Kidney glomerular epithelial cell (primary cell): ENCODE measurements at places on chromosomes 2 and 18.

GRCh38 chr18:46867367-46868143, 49.8 kb downstream of the PIAS2 start:
- no peak for DNase-seq

- no peak for DNase-seq
These were observed 163.1 kb downstream of the CCDC178 start for GRCh38 chr18:33277431-33277830.

DNA sequence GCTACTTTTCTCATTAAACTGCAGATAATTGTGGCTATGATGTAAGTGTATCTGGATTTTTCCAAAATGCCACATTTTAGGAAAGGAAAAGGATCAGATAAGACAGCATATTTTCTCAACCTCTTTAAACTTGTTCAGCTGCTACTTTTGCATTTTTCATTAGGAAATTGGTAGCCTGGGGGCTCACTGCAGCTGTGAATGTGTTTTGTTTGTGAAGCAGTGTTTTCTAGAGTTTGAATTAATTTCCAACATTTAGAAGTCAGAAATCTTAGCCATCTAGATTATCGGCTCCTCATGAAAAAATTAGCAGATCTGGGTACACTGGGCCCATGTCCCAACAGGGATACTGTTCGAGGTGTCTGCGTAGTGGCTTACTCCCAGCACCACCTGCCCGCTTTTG, 56.3 kb upstream of the ZDBF2 start:
- DNase-seq = no peak

GRCh38 chr18:32243358-32243757, 53.5 kb downstream of the MEP1B start:
- no peak for DNase-seq

- no peak for DNase-seq
These were observed 159.0 kb upstream of the TMEM200C start for GRCh38 chr18:6054256-6054842.
